Esophagus mucosa (tissue), 1 donor: ENCODE measurements at places on chromosomes 1 and 21. TPM values are rescaled to one million over a fixed set of nuclear protein-coding genes. Genes with fewer than 3 reads are reported as not detected.

The C1QB gene
- 14.4 TPM for total RNA-seq

The AIRE gene
- total RNA-seq, result not detected

DNA sequence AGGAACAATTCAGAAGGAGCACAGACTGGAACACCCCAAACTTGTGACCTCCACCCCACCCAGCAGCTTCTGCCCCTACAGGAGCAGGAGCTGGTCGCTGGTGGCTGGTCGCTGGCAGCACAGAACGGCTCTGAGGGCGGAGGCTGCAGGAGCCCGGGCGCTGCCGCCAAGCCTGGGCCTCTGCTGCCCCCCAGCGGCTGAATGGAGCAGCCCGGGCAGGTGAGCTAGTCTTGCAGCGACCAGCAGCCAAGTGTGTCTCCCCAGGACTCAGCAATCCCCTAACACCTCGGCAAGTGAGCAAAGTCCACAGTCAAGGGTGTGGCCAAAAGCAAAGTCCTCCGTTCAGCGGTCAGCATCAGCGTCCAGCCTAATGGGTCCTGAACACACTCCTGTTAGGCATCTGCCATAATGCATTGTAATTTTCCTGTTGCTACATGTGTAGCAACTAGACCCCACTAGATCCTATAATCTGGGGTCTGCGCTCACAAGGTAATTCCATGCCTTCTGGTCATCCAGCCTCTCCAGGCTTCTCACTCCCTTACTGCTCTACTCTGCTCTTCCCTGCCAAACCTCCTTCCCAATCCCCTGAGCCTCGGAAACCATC is 12.1 kb upstream of the GJB5 start:
- peak; percentile 86 for ATAC-seq

DNA sequence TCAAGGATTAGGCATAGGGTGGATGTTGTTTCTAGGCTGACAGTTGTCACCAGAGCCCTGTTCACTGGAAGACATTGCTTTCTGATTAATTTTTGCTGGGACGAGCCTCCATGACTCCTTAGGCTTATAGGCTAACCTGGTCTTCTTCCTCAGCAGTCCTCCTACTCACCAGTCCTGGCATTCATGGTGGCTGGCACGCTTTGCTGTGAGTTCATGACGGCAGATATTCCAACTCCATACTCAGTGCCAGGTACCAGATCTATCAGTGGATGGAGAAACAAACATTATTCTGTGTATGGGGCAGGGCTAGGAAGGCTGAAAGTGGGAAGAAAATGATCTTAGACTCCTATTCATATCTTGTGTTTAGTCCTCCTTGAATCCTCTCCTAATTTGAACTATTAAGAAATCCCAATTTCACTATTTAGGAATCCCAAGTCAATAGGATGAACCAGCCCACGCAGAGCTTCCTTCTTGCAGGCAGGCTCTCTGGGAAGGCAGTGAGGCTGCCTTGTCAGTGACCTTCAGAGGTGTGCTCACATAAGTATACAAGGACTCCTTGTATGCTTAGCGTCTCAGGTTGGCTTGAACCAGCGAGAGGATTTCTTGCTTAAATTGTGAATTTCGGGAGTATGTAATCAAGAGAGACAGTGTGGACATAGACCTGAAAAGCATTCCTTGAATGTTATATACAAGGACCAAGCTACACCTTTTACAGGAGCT is 174.6 kb upstream of the KIAA0040 start:
- ATAC-seq, result no peak

GRCh38 chr1:179881642-179882252 is 338 bp upstream of the TOR1AIP1 start:
- ATAC-seq, result no peak

- peak; percentile 33 for ATAC-seq
These were observed 83.6 kb upstream of the SLC25A33 start for GRCh38 chr1:9455487-9456234.

DNA sequence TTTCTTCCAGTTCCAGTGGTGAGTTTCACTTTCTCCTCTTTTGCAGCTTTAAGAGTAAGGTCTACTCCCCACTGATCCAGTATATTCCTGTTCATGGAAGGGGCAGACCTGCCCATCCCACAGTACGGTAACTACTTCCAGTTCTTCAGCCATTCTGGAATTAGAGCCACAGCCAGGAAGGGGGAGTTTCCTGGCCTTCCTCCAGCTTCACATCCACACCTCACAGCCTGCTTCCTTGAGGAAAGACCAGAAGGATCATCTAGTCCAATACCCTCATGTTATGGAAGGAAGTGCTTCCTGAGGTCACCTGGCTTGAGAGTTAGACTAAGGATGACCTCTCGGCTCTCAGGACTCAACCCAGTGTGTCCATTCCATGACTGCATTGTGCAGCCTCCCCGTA is 597.8 kb downstream of the KIF26B start:
- no peak for ATAC-seq

The RNU1-1 gene
- total RNA-seq, result 6,387 TPM

GRCh38 chr1:96002201-96002600 is 719.4 kb upstream of the PTBP2 start:
- no peak for ATAC-seq

DNA sequence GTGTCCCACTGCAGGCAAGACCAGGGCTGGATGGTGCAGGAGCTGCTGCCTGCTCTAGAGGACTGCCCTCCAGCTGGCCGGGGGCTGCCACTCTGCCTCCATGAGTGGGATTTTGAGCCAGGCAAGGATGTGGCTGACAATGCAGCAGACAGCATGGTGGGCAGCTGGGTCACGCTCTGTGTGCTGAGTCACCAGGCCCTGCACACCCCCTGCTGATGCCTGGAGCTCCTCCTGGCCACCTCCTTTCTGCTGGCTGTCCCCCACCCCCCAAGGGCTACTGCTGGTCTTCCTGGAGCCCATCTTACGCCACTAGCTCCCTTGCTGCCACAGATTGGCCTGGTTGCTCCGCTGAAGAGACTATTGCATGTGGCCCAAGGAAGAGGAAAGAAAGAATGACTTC is 3.9 kb upstream of the ZSCAN20 start:
- ATAC-seq, result no peak

The BMP8B gene
- total RNA-seq, result 0.60 TPM

The S100A7 gene
- total RNA-seq, result 5,647 TPM

The DIPK1A gene
- total RNA-seq, result 2.8 TPM

DNA sequence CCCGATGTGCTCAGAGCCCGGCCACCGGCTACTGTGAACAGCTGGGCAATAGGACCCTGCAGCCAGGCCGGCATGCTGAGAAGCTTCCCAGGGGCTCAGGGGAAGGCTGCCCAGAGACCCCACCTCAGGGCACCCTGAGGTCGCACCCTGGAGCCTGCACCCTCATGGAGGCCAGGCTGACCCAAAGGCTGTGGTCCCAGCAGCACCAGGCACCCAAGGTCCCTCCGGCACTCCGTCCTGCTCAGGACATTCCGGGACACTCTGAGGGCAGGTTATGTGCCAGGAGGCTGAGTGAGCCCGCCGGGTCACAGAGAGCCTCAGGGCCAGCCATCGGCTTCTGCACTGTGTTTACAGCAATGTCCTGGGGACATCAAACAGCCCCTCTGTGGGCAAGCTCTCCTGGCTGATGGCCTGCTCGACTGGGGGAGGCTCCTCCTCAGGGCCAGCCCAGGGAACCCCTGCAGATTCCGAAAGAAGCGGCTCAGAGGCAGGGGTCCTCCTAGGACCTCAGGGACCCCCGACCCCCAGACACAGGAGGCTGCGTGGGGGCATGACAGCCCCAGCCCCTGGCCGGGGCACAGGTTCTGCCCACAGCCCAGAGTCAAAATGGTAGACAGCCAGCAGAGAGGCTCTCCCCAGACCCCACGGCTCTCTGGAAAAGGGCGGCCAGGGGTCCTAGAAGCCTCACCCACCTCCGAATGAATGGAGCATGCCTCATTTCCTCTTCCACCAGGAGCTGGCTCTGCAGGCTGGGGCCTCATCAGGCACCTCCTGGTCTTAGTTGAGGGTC is 8.2 kb downstream of the SLC19A1 start:
- ATAC-seq, result no peak

DNA sequence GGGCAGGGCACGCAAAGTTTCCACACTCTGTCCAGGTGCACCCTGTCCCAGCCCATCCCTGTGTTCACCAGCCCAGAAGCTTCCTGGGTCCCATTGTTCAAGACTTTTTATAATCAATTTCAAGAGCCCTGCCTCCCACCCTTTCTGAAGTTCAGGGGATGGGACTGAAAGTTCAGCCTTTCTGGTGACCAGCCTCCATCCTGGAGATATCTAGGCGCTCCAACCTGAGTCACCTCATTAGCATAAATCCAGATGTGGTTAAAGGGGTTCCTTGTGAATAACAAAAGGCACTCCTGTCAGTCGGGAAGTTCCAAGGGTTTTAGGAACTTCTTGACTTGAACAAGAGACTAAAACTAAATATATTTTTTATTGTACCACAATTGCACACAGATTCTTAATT is 48.4 kb upstream of the RAP1A start:
- ATAC-seq, result no peak

The MCM3AP gene
- total RNA-seq, result 53.6 TPM

DNA sequence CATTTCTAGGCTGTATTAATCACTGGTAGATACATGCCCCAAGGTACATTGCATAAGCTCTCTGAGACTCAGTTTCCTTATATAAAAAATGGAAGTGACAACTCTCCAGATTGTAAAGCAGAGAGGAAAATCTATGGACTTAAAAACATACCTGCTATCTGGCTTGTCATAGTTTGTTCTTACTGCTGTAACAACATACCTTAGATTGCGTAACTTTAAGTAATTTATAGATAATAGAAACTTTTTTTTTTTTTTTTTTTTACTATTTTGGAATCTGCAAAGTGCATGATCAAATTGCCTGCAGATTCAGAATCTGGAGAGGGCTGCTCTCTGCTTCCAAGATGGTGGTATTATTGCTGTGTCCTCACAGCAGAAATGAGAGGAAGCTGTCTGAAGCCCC is 827.7 kb upstream of the BRINP3 start:
- ATAC-seq, result no peak

- ATAC-seq, result no peak
These were observed 1.7 kb downstream of the ARID1A start for GRCh38 chr1:26697431-26697977.

- peak; percentile 42 for ATAC-seq
These were observed 199.4 kb upstream of the CAMK1G start for GRCh38 chr1:209383907-209384709.

DNA sequence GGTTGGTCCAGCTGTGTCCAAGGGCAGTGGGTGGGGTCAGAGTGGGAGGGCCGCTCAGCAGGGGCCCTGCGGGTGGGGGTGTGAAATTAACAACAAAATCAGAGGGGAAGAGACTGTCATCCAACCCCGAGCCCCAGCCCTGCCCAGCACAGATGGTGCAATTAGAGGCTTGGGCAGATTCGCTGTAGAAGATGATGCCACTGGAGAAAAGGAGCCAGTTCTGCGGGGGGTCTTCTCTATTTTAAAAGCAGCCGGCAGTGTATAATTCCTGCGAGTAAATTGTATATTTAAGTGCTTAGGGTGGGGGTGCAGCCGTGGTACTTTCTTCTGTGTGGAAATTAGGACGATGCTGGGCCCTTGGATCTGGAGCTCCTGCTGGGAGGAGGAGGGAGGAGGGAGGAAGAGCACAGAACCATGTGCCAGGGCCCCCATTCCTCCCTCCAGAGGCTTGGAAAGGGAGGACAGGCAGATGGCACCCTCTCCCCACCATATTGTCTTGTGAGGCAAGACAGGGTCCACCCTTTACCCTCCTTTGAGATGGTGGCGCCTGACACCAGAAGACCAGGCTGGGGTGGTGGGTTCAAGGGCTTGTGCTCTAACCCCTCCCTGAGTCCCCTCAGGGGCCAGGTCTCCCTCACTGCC is 89.2 kb downstream of the ACTL8 start:
- ATAC-seq, result no peak

DNA sequence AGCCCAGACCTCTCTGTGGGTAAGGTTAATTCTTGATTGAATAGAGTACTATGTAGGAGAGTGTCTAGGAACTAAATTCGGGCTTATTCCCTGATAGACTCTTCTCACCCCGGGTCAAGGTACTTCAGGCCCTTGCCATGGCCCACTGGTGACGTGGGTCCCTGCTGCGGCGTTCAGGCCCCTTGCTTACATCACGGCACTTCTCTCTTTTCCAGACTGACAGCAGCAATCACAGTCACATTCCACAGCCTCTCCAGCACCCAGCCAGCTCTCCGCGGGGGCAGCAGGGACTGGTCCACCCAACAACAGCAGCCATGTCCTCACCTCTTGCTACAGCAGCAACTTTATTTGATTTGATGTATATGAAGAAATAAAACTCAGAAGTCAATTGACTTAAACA is 401.2 kb upstream of the VAMP3 start:
- no peak for ATAC-seq

- ATAC-seq, result no peak
These were observed 103.4 kb upstream of the ADAR start for GRCh38 chr1:154711416-154711815.

The SLC66A1 gene
- total RNA-seq, result 6.9 TPM

GRCh38 chr1:53811414-53811851 is 26.7 kb downstream of the NDC1 start:
- no peak for ATAC-seq

DNA sequence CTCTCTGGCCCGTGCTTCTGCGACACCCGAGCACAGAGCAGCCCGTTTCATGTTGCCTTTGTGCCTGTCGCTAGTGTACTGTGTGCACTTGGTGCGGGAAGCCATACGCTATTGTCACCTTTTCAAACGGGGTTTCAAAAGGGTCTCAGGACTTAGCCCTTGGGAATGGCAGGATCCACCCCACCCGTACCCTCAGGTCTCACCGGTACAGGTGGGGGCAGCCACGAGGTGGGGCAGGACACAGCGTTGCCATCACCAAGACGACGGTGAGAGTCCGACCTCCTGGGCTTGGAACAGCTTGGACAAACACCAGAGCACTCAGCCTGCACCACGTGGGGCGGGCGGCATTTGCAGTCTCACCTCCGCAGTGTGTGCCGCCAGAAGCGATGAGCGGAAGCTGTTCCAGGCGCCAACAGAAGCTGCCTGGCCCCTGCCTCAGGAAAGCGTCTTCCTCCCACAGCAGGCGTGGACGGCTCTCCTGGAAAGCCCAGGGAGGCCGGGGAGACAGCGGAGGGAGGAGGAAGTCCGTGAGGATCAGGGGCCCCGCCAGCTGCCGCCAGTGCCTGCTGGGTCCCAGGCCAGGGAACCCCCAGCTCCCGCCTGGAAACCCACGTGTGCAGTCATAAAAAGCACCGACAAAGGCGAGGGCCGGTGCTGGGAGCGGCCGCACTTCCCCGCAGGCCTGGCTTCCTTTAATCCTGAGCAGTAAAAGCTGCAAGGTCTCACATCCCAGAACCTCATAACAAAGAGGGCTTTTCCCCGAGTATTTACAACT is 131.3 kb upstream of the ARHGEF16 start:
- ATAC-seq, result no peak

The TRNP1 gene
- total RNA-seq, result 75.0 TPM

The HSD11B1 gene
- total RNA-seq, result 0.36 TPM

The RCSD1 gene
- 2.4 TPM for total RNA-seq

- no peak for ATAC-seq
These were observed 40.4 kb downstream of the UBASH3A start for GRCh38 chr21:42443876-42444744.

- no peak for ATAC-seq
These were observed 6.5 kb downstream of the FMO5 start for GRCh38 chr1:147218606-147219005.
